ENCODE measurements at places on chromosomes 12 and 14. TPM values are rescaled to one million over a fixed set of nuclear protein-coding genes. Genes with fewer than 3 reads are reported as not detected.

- DNase-seq = peak; percentile 17
Measured at GRCh38 chr12:1502831-1503230, 91.5 kb downstream of the FBXL14 start.

DNA sequence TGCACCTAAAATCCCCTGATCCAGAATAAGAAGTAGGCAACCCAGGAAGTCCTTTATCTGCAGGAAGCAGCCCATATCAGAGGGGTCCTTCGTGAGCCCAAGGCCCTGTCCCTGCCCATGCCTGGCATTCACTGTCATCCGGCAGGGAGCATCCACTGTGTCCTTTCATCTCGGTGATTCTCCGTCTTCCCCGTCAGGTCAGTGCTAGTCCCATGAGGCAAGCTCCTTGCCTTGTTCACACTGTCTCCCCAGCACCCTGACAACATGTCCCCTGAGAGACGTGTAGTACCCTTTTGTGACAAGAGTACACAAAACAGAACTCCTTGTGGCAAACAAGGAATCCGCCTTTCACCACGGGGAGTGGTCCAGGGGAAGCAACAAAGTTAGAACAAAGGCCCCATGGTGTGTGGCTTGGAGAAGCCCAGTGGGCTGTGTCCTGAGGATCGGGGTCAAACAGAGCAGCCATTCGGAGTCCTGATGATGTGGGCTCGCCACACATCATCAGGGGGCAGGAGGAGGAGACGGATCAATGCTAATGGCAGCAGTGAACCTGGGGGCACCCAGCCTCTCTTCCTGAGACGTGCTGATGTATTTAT lies 112.1 kb downstream of the DICER1 start:
- no peak for DNase-seq

DNA sequence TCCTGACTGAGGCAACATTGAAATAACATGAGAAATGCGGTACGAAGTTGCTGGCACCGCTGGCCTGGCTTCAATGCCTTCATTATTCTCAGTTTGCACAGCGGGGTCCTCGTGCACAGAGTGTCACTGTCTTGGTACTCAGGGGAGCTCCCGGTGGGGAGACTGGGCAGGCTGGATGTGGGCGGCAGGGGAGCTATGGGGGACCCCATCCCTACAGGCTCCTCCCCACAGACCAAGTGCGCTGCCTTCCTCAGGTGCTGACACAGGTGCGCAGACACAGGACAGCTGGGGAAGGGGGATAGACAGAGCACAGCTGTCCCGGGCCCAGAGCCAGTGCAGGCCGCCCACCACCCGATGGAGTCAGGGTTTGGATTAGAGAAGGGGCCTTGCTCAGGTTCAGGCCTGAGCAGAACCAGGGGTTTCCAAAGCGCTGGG lies 270.1 kb downstream of the ADGRD1 start:
- no peak for DNase-seq

Gene RIPK3
- 2.8 TPM for polyA plus RNA-seq

Gene KITLG
- 39.8 TPM for polyA plus RNA-seq

Gene PYGL
- polyA plus RNA-seq = 21.2 TPM

Gene TMTC2
- polyA plus RNA-seq = 45.3 TPM

Gene KRT77
- not detected for polyA plus RNA-seq

GRCh38 chr12:46956451-46957035 lies 122.9 kb upstream of the PCED1B start:
- DNase-seq = no peak

DNA sequence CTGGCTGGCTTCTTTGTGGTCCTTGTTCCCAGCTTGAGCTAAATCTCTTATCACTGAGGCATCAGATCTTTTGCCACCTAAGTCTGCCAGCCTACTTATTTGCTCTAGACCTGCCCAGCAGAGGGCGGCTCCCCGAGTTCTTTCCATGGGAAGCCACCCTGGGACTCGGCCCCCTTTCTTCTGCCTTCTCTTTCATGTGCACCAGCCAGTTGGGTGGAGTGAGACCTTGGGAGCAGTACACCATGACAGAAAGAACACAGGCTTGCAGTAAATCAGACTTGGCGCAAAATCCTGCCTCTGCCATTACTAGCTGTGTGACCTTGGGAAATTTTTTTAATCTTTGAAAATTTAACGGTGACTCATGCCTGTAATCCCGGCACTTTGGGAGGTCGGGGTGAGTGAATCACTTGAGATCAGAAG lies 7.4 kb downstream of the SMAGP start:
- DNase-seq = no peak

Gene AMDHD1
- 0.75 TPM for polyA plus RNA-seq

DNA sequence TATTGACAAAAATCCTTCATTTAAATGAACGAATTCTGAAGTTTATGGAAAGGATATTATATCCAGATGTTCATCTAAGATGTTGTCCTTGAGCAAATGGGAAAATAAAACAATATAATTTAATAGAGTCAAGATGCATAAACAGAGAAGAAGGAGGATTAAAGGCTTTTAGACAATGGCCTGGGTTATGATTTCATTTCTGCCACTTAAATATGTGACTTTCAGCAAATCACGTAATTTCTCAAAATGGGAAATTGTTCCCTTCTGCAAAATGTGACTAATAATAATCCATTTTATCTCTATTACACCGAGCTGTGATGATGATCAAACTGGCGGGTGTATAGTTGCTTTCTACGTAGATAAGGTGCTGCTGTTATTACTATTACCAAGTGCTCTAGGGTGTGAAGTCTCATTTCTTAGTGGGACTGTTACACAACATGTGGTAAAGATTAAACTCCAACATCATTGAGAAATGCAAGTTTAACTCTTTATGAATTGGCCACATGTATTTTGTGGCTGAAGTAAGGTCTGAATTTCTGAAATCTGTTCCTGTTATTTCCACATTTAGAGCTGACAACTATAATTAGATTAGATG lies 157.0 kb downstream of the MYRFL start:
- no peak for DNase-seq

DNA sequence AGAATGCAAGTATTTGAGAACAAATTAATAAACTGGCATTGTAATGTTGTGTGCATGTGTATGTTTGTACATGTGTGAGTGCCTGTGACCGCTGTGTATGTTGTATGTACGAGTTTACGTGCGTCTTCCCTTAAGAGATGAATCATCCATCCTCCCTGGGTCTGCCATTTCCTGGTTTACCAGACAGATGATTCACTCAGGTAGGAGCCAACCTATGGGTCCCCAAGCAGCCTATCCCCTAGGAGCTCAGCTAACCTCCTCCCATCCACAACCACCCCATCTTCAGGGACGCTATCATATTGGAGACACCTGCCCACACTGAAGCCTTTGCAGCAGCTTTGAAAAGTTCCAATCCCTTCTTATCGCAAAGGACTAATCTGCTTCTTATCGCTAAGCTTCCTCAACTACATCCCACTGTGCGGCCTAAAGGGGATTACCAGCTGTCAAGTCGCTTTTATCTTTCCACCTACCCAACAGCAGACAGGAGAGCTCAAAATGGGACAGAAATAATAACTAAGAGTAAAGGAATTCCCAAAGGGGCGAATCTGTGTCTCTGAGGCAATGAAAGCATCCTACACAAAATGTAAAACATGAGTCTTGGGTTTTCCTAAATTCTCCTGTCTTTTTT lies 81.5 kb upstream of the TMCC3 start:
- no peak for DNase-seq

Gene TOMM20L
- polyA plus RNA-seq = 0.64 TPM

All from right lung (tissue), 10 donors.